G401 (cell line): ENCODE measurements at places on chromosomes 3 and 15. TPM values are rescaled to one million over a fixed set of nuclear protein-coding genes. Genes with fewer than 3 reads are reported as not detected.

RBPMS2 gene
- 0.12 and 0.27 TPM in 2 replicates for total RNA-seq

NR2E3 gene
- total RNA-seq, result not detected in 2 replicates

PDE8A gene
- 19.9 and 21.4 TPM in 2 replicates for total RNA-seq

RRP9 gene
- total RNA-seq, result 80.6 and 87.0 TPM in 2 replicates

LTK gene
- total RNA-seq, result not detected in 2 replicates

FILIP1L gene
- 3.7 TPM in 1 of 2 replicates, not detected in the other for total RNA-seq

ITPKA gene
- 12.4 and 20.0 TPM in 2 replicates for total RNA-seq

PLA2G4E gene
- not detected in 2 replicates for total RNA-seq

A4GNT gene
- total RNA-seq, result not detected in 2 replicates

CNTN3 gene
- not detected in 2 replicates for total RNA-seq

STX19 gene
- total RNA-seq, result not detected in 2 replicates

ALS2CL gene
- 0.20 and 0.31 TPM in 2 replicates for total RNA-seq

AP3B2 gene
- 3.1 and 5.3 TPM in 2 replicates for total RNA-seq

NEO1 gene
- total RNA-seq, result 0.81 and 0.98 TPM in 2 replicates

DNAH12 gene
- total RNA-seq, result not detected in 2 replicates

GOLGA6L26 gene
- not detected in 2 replicates for total RNA-seq

ZBBX gene
- total RNA-seq, result not detected in 2 replicates

NUSAP1 gene
- 147 and 237 TPM in 2 replicates for total RNA-seq

ADCY5 gene
- total RNA-seq, result 0.07 and 5.5 TPM in 2 replicates

LINGO1 gene
- total RNA-seq, result 8.8 and 16.0 TPM in 2 replicates

GOLGA8J gene
- total RNA-seq, result not detected in 2 replicates

STRIT1 gene
- not detected in 2 replicates for total RNA-seq

OSTN gene
- not detected in 2 replicates for total RNA-seq
